ENCODE measurements at places on chromosomes 7 and 10.

DNA sequence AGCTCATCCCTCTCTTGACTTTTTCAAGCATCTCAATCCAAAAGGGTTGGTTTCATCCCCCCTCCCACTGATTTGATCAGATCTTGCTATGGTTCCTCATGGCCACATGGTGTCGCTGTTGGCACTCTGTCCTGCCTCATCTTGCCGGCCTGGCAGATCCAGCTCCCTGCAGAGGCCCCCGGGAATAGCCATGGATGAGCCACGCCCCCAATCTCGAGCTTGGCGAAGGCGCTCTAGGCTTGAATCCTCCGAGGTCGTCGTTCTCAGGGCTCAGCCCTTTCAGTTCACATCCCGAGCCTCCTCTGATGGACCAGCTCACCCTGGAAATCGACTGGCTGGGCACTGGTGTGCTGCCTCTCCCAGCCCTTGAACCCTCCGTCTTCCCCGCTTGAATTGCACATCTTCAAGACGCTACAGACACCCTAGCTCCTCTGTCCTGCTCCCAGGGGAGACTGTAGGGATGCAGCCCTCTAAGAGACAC, 628.7 kb downstream of the TYW1 start:
- DNase-seq = peak; percentile 79

- no peak for DNase-seq
These were observed 14.8 kb downstream of the NPS start for GRCh38 chr10:127563718-127564553.

DNA sequence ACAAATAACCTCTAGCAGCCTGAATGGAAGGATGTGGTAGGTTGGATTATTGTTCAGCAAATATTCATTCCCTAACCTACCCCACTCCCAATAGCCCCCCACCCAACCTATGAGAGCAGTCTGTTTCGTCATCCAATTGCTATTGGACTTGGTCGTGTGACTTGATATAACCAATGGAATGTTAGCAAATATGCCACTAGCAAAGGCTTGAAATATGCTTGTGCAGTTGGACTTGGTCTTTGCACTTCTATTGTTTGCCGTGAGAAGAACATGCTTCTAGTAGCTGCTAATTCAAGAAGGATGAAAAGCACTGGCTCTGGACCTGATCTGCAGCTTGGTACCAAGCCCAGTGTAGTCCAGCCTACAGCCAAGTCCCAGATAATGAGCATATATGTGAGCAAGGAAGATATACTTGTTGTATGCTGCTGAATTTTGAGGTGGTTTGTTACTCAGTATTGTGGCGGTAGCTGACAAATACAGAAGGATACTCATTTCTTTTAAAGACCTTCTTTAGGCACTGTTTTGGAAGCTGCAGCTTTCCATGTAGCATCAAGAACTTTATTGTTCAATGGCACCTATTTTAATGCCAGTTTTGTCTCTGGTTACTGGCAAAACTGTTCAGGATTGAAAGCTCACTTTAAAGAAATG, 180.4 kb downstream of the EXOC4 start:
- DNase-seq = peak; percentile 32

- DNase-seq = peak; percentile 56
These were observed 20.0 kb downstream of the RBM17 start for GRCh38 chr10:6108631-6109443.

GRCh38 chr10:57964351-57964750, 303.3 kb downstream of the IPMK start:
- peak; percentile 24 for DNase-seq

DNA sequence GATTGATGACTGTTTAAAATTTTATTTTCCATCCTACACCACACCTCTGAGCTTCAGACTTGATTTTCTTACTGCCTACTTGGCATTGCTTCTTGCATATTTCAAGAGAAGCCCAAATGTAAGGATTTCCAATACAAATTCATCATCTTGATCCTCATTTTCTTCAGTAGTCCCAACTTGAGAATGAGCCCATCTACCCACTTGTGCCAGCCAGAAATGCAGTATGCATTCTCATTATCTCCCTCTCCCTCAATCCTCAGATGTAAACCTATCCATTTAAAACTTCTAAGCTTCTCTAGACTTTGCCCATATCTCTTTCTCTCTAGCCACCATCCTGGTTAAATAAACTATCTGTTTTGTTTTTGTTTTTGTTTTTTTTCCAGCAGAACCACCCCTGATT, 22.4 kb upstream of the EGFR start:
- DNase-seq = no peak

DNA sequence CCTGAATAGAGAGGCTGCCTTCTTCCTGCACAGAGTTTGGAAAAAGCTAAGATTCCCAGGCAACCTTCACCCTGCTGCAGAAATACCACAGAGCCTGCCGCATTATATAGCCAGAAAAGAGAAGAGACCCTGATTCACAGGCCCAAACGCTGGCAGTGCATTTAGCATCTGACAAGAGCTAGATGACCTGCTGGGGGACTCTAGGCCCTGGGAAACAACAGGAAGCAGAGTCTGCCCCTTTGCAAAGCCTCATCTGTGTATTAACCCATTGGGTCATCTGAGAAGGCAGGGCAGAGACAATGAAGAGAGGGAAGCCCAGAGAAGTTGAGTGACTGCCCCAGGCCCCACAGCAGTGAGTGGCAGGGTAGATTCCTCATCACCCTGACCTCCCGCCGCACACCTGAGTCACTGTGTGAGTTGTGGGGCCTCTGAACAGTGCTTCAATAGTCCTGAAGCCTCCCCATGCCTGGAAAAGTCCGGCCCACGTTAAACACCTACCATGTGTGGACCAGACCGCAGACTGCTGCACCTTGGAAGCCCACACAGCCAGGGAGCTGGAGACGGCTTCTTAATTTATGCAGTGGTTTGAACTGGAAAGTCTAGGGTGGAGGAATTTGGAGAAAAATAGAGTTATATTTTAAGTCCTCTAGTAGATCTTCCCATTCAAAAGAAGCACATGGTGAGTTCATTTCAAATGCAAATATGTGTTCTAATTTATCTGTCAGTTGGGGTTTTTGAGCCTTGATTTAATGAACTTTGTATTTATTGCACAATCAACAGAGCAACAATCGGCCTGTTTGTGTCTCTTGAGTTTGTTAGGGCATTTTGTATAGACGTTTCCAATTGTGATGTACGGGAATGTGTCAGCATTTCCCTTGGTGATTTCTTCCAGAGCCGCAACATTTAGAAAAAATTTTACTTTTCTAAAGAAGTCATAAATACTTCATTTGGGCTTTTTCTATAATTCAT, 80.4 kb upstream of the GPR26 start:
- peak; percentile 3 for DNase-seq

- DNase-seq = no peak
These were observed 2.6 kb upstream of the KAT6B start for GRCh38 chr10:74823791-74824183.

- DNase-seq = no peak
These were observed 9.9 kb downstream of the FAM131B start for GRCh38 chr7:143352531-143353002.

- DNase-seq = no peak
These were observed 223.6 kb downstream of the IPMK start for GRCh38 chr10:58044072-58044471.

- no peak for DNase-seq
These were observed 16.8 kb upstream of the FAM133B start for GRCh38 chr7:92606985-92607384.

- no peak for DNase-seq
These were observed 135.0 kb upstream of the PALS2 start for GRCh38 chr7:24438232-24438631.

- no peak for DNase-seq
These were observed 182.6 kb downstream of the NEBL start for GRCh38 chr10:20714518-20714917.

DNA sequence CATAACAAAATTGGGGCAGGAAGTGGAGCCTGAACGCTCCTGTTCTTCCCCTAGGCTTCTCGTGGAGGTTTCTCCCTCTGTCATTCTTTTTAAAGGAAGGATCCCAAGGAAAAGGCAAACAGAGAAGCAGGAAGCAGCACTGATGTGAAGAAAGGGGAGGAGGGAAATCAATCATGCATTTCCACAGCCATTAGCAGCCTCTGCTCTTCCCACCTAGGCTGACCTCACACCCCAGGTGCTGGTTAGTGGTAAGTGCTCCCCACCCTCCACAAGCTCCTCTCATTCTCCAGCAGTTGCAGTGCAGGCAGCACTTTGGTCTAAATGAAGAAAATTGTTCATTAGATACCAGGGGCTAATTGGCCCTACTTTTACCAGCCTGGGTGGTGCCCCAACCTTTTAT, 2.6 kb downstream of the CRHR2 start:
- no peak for DNase-seq

GRCh38 chr7:30634193-30634626, 39.5 kb downstream of the GARS1 start:
- DNase-seq = no peak

DNA sequence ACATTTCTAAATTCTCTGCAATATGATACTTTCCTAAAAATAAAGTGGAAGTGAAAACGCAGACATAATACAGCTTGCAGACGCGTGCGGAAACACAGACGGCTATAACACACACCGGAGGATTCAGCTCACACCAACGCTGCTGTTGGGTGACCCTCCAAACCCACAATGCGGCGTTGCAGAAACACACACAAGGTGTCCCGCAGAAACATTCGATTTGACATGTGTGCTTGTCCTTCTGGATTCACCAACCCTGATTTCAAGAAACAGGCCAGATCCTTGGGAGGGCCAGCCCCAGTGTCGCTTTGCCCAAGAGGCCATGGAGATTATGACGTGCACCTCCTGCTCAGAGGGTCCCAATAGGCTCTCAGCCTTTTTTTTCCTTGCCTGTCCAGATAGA, 136.7 kb upstream of the TCERG1L start:
- DNase-seq = no peak

DNA sequence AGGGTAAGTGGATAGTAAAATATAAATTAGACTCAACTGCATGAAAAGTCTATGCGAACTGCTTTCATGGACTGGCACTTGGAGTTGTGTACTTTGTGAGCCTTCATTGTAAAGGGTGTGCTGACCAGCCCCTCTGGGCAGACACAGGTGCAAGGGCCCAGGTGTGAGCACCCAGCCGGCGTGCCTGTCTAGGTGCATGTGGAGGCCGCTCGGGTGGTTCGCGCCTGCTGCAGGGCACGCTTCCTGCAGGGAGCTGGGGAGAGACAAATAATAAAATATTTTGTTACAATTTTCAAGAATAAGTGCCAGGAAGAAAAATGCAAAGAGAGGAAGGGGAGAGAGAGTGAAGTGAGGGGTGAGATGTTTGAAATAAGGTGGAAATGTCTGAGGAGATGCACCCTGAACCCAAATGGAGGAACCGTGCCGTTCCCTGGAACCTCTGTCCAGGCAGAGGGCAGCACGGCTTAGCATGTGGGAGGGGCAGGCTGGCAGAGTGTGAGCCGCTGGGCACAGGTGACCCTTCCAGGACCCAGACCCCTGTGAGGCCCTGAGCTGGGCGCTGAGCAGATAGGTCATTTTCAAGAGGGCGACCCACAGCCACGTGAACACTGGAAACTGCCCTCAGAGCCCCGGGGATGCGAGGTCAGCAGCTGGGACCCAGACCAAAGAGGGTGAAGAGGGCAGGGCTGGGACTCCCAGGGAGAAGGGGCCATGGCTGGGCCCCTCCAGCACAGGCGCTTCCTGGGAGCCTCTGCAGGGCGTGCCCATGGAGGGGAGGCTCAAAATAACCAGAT, 28.7 kb downstream of the RNF32 start:
- no peak for DNase-seq

DNA sequence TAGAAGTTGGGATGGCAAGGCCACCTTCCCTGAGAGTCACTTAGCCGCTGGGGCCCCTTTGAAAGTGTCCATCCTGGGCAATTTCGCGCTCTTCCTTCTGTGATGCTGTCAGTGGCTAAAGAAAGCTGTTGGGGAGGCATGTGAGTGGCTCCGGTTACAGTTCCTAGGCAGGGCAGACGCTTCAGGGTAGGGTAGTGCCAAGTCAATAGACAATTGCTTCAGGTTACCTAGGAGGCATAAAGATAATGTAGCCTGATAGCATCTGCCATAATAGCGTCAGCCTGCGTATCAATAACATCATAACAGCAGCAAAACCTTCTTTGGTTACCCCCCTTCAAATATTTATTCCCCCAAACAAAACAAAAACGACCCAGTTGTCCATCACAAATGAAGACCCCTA, at the start of gene FAM107B:
TSS of gene FAM107B (minus strand) at position 101 of the 400 bp plus-strand sequence. CDS start 234 bp downstream, outside the sequence.
- no peak for DNase-seq

GRCh38 chr10:76114581-76115001, 683.2 kb downstream of the LRMDA start:
- DNase-seq = no peak

- DNase-seq = peak; percentile 69
These were observed 336.0 kb downstream of the GLRX3 start for GRCh38 chr10:130472236-130472635.

- DNase-seq = no peak
These were observed 31.9 kb upstream of the PWWP2B start for GRCh38 chr10:132365102-132365501.

DNA sequence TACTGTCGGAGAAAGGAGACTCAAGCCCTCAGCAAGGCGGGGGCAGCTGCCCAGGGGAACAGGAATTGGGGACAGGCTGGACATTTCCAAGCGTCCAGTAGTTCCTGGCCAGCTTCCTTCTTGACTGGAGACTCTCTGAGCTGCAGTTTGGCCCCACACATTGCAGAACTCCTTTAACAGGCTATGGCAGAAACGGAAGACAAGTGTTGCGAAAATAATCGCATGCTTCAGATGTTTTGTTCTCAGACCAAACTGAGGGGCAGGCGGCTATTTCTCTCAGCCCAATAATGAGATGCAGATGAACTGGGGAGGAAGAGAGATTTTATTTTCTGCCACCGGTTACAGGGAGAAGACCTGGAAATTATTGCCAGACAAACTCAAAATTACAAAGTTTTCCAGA, 88.0 kb upstream of the PFKP start:
- DNase-seq = no peak

- DNase-seq = no peak
These were observed 79.1 kb downstream of the RAMP3 start for GRCh38 chr7:45236666-45237065.

- DNase-seq = no peak
These were observed 153.6 kb upstream of the ZMIZ1 start for GRCh38 chr10:78915190-78915518.

DNA sequence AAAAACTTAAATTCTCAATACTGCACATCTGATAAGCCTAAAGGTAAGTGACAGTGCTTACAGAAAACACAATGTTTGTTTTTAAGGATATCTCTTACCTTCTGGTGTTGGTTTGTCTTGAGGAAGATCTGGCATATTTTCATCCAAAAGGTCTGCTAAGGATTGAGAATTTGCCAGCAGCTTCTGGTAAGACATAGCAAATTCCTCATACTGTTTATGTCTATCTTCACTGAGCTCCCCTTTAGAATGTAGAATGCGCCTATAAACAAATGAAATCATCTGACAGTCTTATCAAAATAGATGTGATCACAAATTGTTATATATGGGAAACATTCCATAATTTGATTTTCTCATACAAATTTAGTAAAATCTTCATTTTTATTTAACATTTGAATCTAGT, 28.7 kb downstream of the UPF2 start:
- no peak for DNase-seq

DNA sequence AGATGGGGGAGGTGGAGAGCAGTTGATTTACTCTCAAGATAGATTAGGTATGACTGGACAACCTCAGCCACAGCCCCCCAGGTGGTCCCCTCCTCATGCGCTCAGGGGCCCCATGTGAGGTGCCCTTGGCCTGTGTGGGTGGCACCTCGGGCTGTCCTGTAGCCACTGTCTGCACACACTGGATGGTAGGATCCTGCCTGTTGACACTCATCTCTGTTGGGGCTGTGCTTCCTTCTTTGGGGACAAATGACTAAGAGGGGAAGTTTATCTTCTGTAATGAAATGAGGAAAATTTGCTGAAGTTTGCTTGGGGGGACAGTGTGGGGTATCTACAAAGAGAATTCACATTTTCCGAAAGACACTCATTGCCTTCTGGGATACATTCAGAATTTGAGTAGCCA, 53.6 kb upstream of the ANTXRL start:
- no peak for DNase-seq

Data from G401 (cell line).